Daoy (cell line): ENCODE measurements at places on chromosomes 2 and 18.

DNA sequence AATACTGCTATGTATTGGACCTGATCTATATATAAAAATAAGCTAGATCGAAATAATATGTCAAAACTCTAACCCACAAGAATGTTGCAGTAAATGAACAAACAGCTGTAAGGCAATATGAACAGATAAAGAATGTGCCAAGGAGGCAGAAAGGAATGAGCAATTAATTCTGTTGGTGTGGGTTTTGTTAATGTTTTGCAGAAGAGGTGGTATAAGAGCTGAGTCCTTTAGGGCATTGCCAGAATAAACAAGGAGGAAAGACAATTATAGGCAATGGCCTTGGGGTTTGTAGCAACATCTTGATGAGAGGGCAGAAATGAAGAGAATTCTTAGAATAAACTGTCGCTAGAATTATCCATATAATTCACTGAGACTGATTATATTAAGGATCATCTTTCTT, 240.9 kb upstream of the GULP1 start:
- peak; percentile 11 for DNase-seq

DNA sequence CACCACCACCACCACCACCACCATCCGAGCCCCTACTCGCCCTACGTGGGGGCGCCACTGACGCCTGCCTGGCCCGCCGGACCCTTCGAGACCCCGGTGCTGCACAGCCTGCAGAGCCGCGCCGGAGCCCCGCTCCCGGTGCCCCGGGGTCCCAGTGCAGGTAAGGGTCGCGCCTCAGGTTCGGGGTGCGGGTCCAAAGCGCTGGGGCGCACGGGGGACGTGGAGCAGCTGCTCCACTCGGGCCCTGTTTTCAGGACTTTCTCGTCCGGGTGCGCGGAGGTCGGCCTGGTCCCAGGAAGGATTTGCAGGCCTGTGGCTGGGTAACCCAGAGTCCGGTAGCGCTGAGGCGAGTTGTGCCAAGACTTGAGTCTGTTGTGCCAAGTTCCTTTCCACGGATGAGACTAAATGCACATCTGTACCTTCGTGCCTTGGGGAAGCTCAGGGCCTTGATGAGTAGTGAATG, 2.8 kb downstream of the GATA6 start:
- no peak for DNase-seq

DNA sequence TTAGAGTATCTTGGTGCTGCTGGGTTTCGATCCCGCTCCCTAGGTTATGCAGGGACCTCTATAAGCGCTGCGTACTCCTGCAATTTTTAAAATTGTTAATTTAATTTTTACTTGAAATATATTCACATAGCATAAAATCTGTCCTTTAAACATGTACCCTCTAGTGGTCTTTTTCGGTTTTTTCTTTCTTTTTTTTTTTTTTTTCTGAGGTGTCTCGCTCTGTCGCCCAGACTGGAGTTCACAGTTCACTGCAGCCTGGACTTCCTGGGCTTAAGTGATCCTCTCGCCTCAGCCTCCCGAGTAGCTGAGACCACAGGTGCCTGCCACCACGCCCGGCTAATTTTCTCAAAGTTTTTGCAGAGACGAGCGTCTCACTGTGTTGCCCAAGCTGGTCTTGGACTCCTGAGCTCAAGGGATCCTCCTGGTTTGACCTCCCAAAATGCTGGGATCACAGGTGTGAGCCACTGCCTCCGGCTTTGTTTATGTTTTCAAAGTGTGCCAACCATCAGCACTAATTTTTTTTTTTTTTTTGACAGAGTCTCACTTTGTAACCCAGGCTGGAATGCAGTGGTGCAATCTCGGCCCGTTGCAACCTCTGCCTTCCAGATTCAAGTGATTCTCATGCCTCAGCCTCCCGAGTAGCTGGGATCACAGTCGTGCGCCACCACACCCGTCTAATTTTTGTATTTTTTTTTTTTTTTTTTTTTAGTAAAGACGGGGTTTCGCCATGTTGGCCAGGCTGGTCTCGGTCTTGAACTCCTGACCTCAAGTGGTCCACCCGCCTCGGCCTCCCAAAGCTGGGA, 585 bp upstream of the MOB1A start:
- DNase-seq, result peak; percentile 9

- peak; percentile 76 for DNase-seq
Measured at GRCh38 chr2:72367530-72368225, 220.0 kb upstream of the CYP26B1 start.

DNA sequence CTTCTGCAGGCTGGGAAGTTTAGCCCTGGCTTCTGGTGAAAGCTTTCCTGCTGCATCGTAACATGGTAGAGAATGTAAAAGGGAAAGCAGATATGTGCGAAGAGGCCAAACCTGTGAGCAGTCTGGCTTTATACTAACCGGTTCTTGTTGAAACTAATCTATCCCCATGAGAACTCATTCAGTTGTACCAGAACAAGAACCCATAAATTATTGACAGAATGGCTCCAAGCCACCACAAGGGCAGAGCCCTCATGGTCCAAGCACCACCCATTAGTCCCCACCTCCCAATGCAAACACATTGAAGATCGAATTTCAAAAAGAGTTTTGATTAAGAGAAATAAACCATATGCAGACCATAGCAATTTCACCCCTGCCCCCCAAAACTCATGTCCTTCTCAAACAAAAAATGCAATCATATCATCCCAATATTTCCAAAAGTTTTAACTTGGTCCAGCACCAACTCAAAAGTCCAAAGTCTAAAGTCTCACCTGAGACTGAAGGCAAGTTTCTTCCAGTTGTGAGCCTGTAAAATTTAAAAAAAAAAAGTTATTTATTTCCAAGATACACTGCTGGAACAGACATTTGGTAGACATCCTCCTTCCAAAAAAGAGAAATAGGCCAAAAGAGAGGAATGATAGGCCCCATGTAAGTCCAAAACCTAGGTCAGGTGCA, 318.9 kb downstream of the CNTNAP5 start:
- DNase-seq, result no peak

DNA sequence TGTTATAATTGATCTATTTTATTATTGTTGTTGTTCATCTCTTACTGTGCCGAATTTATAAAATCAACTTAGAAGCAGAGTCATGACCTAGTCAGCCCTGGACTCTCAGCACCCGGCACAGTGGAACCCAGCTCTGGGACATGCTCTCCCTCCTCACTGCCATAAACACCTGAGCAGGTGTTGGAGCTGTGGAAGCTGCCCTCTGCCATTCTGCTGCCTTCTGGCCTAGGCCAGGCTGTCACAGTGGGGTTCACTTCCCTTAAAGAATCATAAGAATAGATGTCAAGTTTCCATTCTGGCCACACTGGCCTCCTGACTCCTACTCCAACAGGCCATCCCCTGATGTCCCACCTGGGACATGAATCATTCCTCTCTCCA, 192.2 kb downstream of the ZFP36L2 start:
- DNase-seq, result no peak

GRCh38 chr18:46158499-46158898, 54.3 kb downstream of the HAUS1 start:
- peak; percentile 27 for DNase-seq

GRCh38 chr2:68124321-68124720, 33.4 kb upstream of the PNO1 start:
- DNase-seq, result no peak
